Right ventricle myocardium inferior (tissue), 1 donor: ENCODE measurements at places on chromosomes 1 and 21.

- no peak for DNase-seq
Observed at GRCh38 chr1:156346636-156347035, 8.3 kb downstream of the TSACC start.

GRCh38 chr1:15735304-15736037 is 587 bp upstream of the SLC25A34 start:
- DNase-seq = no peak

DNA sequence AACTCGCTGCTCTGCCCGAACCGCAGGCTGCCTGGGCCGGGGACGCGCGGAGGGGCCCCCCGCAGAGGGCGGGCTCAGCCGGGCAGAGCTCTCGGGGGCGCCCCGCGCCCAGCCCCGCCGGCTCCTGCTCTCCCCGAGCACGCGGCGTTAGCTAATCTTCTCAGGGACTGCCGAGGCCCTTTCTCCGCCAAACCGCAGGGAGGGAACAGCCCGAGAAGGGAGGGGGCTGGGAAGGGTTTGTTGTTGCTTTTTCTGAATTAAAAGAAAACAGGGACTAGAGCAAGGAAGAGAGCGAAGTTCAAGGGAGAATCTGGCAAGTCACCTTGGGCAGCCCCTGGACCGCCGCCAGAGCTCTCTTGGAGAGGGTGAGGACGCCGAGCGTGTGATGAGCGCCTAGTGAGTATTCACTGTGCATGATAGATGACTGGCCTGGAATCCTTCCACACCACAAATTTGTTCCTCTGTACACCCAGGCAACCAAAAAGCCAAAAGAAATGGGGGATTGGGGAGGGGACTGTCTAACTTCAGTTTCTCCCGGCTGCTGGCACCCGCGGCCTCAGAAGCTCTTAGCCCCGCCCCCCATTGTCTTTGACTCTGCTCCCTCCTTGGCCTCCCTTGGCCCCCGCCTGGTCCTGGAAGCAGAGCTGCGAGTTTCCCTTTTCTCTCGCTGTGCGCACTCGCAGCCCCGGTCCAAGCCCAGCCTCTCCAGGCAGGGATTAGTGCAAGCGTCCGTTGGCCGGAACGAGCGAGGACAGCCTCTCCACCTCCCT is 19.7 kb upstream of the LMX1A start:
- DNase-seq = peak; percentile 90

GRCh38 chr1:204301171-204301957 is 58.4 kb downstream of the PLEKHA6 start:
- no peak for DNase-seq

- no peak for DNase-seq
Observed at GRCh38 chr1:77874804-77875445, 13.5 kb upstream of the NEXN start.

DNA sequence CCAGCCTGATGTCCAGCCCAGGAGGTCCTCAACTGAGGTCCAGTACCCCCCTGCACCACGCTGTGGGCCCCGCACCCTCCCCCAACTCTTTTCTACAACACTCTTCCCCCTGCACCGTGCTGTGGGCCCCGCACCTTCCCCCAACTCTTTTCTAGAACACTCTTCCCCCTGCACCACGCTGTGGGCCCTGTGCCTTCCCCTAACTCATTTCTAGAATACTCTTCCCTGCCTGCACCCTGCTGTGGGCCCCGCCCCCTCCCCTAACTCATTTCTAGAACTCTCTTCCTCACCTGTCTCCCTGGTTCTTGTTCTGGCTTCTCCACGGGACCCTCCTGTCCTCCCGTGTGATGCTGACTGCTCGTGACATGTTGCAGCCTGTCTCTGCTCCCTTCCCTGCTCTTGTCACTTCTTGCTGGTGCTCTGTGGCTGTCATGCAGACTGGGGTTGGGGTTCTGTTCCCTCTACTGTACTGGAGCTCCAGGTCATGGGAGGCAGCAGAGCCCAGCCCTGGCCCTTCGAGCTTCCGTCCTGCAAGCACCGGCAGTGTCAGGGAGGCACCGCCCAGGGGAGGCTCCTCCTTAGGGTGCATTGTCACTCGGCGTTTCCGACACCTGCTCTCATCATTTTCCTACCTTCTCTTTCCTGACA is 160.1 kb upstream of the COL6A1 start:
- DNase-seq = no peak
